Upper lobe of right lung (tissue), 1 donor: ENCODE measurements at places on chromosomes 6 and 20.
A peak's percentile ranks its signal among the peaks of the same experiment; 100 is the strongest.

- DNase-seq = no peak
Observed at GRCh38 chr20:3313683-3314065, 74.7 kb upstream of the SLC4A11 start.

- no peak for DNase-seq
Observed at GRCh38 chr20:5085380-5085779, 34.4 kb downstream of the PCNA start.

- DNase-seq = no peak
Observed at GRCh38 chr6:97849390-97849789, 566.4 kb upstream of the MMS22L start.

GRCh38 chr6:125228981-125229479 lies 72.7 kb downstream of the HDDC2 start:
- DNase-seq = no peak

DNA sequence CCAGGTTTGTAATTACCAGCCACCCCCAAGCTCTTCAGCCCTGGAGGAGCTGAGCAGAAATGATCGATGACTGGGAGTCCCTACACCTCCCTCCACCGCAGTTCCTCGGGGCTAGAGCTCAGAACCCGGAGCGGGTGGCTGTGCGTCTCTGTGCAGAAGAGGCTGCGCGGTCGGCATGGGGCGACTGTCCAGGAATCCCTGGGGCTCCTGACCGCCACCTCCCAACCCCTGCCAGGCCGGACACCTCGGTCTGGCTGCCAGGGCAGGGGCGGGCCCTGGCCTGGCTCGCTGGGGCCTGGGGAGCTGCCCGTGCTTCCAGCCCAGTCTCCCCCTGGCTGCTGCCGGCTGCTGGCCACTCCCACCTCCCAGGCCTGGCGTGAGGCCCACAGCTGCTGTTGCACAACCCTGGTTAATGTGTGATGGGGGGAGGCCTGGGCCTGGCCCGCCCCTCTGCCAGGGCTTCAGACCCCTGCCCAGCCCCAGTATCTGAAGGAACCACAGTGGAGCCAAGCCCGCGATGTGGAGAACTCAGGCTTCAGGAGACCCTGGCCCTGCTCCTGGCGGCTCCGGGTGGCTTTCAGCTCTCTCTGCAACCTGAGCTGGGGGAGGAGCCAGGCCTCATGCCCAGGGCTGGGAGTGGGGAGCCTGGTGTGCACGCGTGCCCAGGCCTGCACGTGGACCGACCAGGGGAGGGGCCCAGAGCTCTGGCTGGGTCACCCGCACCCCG lies 1.2 kb downstream of the SLC2A4RG start:
- peak; percentile 95 for DNase-seq

DNA sequence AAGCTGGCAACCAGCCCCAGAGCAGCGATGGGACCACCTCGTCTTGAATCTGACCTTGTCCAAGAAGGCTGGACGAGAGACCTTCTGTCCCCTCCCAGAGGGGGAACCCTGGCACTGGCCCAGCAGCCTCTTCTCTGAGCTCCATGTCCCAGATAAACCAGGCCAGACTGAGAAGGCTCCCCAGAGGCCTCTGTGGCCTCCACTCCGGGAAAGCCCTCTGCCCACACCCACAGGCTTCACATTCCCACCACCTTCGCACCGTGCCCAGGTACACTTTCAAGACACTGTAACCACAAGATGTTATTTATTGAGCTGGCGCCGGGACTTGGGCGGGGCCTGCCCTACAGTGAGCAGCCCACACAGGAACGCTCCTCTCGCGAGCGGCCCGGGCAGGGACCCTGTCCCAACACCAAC lies 33.2 kb downstream of the ADA start:
- DNase-seq = peak; percentile 66

DNA sequence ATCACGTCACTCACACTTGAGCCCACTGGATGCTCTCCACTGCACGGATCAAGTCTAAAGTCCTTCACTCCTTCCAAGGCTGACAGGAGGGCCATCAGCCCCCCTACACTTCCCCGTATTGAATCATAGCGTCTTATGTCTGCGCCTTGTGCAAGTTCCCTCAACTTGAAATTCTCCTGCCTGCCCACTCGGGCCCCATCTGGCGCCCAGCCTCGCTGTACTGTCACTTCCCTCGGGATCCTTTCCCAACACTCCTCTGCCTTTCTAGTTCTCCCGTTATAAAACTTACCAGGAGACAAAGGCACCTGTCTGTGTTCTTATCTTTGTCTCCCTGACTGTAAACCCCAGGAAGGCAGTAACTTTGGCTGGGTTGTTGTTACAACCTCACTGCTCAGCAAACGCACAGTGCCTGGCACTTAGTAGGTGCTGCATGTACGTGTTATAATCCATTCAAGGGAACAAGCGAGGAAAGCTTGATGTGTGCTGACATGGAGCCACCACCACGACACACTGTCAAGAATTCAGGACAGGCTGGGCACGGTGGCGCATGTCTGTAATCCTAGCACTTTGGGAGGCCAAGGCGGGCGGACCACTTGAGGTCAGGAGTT lies 33.8 kb upstream of the ZFAND3 start:
- DNase-seq = no peak

DNA sequence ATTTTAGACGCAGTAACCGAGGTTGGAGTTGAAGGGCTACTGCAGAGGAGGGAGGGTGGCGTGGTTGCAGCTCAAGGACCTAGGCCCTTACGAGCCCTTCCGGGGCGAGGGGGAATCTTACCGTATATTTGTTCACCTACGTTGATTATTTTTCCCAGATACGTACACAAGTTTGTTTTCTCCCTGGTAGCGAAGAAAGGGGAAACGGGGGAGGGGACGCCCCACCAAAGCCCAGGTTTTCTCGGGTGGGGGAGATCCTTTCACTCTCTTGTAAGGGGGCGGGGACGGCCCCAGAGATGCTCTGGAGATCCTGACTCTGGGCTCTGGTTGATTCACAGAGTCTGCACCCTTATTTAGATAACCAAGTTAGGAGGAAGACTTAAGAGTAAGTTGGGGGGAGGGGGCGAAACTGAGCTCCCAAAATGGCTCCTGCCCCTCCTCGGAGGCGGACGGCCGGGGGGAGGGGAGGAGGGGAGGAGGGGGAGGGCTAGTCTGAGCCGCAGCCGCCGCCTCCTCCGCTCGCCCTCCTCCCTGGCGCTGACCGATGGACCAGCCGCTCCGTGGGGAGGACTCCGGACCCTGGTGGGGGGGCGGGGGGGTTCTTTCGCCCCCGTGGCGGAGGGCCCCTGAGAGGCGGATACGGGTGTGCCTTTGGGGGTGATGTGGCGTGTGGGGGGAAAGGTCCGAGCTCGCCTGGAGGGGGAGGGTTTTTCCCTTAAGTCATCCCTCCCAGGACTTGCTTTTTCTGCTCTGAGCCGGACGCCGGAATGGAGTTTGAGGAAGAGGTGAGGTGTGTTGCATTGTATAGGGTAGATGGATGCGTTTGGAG lies 2.2 kb downstream of the BRD2 start:
- peak; percentile 95 for DNase-seq
